Effector memory CD4-positive, alpha-beta T cell (primary cell): ENCODE measurements at places on chromosomes 2 and 18.
A peak's percentile ranks its signal among the peaks of the same experiment; 100 is the strongest.

DNA sequence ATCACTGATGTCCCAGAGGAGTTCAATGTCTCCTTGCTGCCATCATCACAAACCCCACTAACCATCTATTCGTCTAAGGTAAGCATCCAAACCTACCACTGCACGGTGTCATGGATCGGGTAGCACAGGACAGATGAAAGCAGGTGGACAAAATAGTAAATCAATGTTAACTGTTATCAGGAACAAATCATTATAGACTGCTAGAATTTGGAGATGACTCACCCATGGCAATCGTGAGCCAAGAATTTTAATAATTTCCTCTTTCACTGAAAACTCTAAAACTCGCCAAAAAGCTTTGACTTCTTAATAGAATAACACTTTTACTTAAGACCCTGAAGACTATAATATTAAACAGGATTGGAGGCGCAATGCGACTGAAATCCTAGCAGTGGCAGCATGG lies 33.7 kb upstream of the BZW1 start:
- no peak for DNase-seq

DNA sequence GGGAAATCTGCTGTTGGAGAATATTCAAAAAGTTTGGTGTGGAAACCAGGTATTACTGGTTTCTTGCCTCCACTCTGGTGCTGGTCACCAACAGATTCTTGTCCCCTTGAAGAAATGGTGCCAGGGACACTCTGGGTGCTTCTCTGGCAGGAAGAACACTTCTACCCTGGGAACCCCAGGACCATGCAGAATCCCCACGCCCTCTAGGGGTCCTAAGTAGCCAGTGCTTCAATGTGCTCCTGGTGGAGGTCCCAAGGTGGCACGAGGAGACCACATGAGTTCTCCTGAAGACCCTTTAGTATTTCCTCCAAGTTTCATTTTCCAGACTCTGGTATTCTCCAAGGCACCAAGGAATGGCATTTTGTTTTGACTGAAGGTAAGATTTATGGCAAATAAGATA lies 380.6 kb downstream of the TSN start:
- no peak for DNase-seq

GRCh38 chr2:217063238-217063755 lies 203.4 kb upstream of the TNP1 start:
- DNase-seq = no peak

GRCh38 chr18:69876490-69876889 lies 71.2 kb downstream of the CD226 start:
- DNase-seq = no peak

GRCh38 chr2:118849226-118850167 lies 2.0 kb upstream of the EN1 start:
- no peak for DNase-seq

DNA sequence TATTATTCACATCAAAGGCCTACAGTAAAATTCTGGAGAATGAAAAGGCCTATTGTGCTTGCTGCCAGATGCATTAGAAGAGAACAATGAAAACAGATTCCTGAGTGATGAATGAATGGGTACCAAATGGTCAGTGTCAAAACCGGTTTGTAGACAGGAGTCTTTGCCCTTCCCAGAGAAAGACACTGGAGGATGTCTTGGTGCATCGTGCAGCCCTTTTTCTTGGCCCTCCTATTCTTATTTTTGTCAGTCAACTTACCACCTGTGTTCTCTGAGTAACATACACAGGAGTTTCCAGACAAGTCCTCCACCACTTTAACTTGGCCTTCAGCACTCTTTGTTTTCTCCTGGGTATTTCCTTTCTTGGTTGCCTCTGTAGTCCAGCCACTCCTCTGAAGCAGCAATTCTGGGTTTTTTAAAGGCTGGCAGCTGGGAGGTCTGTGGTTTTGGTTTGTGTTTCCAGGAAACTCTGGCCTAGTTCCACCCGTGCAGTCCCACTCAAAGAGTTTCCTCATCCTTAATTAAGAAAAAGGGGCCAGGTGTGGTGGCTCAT lies 29.4 kb downstream of the PSTPIP2 start:
- no peak for DNase-seq

DNA sequence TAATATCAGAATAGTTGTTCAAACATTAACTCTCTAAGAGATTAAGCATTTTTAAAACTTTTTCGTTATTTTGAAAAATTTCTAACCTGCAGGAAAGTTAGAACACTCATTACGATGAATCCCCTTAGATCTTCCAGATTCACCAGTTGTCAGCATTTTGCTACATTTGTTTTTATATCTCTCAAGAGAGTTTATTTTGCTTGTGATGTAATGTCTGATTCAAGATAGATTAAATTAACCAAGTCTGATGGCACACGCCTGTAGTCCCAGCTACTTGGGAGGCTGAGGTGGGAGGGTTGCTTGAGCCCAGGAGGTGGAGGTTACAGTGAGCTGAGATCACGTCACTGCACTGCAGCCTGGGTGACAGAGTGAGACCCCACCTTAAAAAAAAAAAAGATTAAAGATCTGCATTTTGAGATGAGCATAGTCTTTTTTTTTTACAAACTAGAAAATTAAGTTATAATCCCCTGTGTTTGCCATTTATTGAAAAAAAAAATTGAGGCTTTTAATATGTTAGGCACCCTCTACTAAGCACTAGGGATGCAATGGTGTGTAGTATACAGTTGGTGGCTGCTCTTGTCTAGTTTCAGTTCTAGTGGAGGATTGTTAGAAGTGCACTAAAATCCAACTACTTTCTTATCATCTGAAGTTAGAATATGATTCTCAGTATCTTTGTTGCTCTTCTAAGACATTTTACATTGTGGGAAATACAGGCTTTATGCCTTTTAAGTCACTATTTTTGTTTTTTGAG lies 20.9 kb downstream of the RAB10 start:
- DNase-seq = no peak

- no peak for DNase-seq
These were observed 154.9 kb upstream of the NDUFV2 start for GRCh38 chr18:8947566-8947965.

DNA sequence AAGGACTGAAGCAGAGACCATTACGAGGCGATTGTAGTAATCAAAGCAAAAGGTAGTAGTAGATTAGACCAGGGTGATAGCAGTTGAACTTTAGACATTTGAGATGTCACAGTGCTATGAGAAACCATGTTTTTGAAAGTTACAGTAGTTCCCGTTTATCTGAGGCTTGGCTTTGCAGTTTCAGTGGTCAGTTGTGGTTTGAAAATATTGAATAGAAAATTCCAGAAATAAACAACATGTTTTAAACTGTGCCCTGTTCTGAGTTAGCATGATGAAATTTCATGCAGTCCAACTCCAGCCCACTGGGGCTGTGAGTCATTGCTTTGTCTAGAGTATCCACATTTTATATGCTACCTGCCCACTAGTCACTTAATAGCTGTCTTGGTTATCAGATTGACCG lies 47.5 kb downstream of the ZNF638 start:
- DNase-seq = no peak

DNA sequence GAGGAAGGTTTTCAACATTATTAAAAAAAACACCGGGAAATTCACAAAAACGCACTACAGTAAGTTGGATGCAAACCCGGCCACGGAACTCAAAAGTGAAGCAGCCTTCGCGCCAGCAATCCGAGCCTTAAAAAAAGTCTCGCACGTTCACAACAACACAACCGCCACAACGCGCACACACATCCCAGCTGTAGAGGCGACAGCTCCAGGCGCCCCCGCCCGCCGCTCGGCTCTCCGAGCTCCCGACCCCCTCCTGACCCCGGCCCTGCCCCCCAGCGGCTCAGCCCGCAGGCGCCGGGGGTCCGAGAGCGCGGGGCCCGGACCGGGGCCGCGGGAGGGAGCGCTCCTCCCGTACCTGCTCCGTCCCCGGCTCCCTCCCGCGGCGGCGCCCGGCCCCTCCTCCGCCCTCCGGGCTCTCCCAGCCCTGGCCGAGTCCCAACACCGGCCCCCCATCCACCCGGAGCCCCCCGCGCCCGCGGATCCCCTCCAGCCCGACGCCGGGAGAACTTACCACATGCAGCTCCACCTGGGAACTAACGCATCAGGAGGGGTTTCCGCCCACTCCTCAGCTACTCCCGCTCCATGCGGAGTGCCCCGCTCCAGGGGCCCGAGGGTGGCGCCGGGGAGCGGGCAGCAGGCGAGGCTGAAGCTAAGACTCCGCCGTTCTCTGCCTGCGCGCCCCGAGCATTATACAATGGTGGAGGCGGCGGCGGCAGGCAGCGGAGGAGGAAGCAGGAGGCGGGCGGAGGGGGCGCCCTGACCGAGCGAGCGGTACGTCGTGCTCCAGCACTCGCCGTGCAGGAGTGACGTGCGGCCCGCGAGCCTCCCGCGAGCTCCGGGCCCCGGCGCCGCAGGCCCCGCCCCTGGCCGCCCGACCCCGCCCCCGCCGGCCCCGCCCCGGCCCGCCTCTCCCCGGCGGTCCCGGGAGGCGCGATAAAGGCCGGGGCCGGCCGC lies at the start of gene SERTAD2:
Gene SERTAD2, minus strand, starts transcription at position 805 of the 954 bp plus-strand sequence. CDS start 17,042 bp downstream, outside the sequence.
- peak; percentile 79 for DNase-seq

- DNase-seq = peak; percentile 76
These were observed at the start of the genes FASTKD2 and MDH1B for GRCh38 chr2:206765242-206766056. FASTKD2 (plus strand) TSS chr2:206765606; CDS start chr2:206766694, 1,088 bp downstream. MDH1B (minus strand) TSS chr2:206765328; CDS start chr2:206765271, 57 bp downstream.

- no peak for DNase-seq
These were observed 163.0 kb upstream of the PXDN start for GRCh38 chr2:1907291-1907690.

GRCh38 chr18:8559612-8560186 lies 49.5 kb upstream of the RAB12 start:
- no peak for DNase-seq

DNA sequence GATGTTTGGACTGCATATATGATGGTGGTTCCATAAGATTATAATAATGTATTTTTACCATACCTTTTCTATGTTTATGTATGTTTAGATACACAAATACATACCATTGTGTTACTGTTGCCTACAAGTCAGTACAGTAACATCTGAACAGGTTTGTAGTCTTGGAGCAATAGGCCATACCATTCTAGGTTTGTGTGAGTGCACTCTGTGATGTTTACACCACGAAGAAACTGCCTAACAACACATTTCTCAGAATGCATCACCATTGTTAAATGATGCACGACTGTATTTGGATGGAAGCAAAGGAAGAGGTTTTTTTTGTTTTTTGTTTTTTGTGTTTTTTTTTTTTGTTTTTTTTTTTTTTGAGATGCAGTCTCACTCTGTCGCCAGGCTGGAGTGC lies 9.5 kb downstream of the DUSP19 start:
- no peak for DNase-seq

- DNase-seq = no peak
These were observed 339.0 kb downstream of the RAD51AP2 start for GRCh38 chr2:17179145-17179808.

GRCh38 chr18:48814490-48815178 lies 136.1 kb downstream of the SMAD7 start:
- DNase-seq = no peak

GRCh38 chr18:59892123-59892522 lies 7.7 kb upstream of the PMAIP1 start:
- no peak for DNase-seq

DNA sequence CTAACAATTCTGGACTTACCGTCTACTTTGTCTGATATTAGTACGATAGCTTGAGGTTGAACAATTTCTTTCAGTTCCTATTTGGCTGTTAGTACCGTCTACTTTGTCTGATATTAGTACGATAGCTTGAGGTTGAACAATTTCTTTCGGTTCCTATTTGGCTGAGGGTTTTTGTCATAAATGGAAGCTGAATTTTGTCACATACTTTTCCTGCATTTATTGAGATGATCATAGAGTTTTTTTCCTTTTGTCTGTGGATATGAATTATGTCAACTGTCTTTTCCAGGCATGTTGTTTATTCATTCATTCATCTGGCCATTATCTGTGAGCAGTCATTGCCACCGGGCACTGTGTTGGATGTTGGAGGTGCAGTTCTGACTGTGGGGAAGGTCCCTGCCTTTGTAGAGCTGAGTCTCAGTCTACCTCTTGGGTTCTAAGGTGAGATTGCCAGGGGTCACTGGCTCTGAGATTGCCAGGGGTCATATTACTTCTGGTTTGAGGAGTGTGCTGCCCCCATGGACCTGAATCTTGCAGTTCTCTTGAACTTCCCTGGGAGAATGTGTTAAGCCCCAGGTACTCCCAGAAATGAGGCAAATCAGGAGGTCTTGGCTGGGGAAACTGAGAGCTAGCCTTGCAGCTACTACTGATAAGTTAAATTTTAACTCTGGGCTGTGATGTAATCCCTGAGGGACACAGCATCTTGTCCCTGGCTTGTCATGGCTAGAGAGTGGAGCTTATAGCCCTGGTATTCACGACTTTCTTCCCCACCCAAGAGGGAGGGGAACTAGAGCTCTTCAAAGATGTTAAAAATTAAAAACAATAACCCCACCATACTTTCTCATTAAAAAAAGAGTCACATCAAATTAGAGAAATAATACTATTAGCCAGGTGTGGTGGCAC lies 89.1 kb upstream of the MBOAT2 start:
- DNase-seq = no peak

- DNase-seq = no peak
These were observed 704 bp downstream of the ANKRD53 start for GRCh38 chr2:70979180-70979488.

- DNase-seq = no peak
These were observed 999.1 kb downstream of the TSN start for GRCh38 chr2:122754561-122754960.

- no peak for DNase-seq
These were observed 53.1 kb downstream of the TTC27 start for GRCh38 chr2:32680942-32681341.

DNA sequence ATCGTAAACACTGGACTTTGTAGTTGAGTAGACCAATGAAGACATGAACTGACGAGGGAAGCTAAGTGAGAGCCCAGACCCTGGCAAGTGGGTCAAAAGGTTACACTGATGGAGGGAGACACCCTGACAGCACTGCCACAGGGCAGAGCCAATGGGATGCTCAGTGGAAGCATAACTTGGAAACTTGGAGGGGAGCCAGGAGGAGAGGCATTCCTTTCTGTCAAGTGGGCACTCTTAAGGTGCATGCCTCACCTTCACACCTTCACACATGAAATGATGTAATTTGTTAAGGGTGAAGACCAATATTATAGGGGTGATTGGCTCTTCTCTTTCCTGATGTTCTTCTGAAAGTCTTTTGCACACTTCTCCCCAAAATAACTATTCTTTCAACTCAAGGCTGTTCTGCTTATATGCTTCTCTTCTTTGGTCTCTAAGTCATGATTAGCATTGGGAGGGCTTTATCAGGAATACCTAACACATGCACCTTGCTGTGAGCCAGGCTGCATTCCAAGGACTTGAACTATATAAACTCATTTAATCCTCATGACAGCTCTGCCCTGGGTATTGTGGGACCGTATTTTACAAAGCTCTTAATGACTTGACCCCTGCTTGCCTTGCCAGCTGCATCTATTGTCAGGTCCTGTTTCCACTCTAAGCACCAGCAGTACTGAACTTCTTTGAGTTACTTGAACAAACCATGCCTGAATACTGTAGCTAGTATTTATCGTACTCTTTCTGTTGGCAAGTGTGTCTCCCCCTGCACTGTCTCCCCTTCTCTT lies 19.0 kb downstream of the RPL37A start:
- DNase-seq = no peak

- DNase-seq = no peak
These were observed 366.9 kb upstream of the ZEB2 start for GRCh38 chr2:144886862-144887261.
